Stimulated activated CD4-positive, alpha-beta T cell treated with anti-CD3 and anti-CD28 coated beads, Interleukin-4, amount 100 ng/mL, for 4 hours (primary cell): ENCODE measurements at places on chromosomes 5 and 9.

DNA sequence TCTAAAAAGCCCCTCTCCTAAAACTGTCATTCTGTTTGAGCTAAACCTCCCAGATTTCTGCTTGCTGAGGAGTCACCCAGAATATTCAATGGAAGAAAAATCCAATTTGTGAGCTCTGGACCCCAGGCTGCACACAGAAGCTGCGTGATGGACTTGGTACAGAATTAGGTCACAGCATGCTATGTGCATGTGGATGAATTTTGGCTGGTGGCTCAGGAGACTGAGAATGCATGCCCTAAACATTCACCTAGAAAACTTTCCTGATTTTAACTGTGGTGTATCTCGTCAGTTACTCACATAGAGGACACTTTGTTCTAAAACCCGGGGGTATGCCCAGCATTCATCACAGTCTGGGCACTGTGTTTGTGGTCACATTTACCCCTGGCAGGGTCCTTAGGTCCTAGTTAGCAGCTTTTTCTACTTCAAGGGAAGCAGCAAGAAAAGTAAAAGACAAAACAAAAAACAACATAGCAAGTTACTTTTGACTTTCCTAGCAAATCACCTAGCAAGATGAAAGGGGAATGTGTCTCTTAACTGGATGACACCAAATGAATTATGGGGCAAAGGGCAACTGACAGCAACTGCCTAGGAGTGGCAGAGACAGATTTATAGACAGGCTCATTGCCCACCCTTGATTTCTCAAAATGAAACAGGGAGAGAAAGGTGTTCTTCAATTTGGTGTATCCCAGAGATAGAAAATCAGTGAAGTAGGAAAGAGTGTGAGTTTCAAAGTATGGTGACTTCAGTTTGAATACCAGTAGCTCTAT, 8.3 kb upstream of the SHROOM1 start:
- DNase-seq = no peak

DNA sequence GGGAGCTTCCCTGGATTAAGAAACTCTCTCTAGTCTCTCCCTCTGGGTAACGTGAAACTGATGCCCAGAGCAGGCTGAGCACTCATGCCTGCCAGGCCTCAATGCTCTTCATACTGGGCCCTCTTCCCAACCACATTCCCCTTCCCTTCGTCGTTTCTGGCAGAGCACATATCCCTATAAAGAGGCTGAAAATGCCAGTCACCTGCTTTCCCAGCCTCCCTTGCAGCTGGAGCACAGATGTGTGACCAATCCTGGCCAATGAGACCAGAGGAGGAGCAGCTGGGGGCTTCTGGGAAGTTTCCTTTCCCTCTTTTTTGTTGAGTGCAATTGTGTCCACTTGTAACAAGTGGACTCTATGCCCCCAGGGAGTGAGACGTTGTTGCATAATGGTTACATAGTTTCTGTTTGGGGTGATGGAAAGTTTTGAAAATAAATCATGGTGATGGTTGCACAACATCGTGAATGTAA, 30.2 kb upstream of the SMIM23 start:
- DNase-seq = no peak

GRCh38 chr5:142598338-142598700, 87.6 kb downstream of the FGF1 start:
- no peak for DNase-seq

DNA sequence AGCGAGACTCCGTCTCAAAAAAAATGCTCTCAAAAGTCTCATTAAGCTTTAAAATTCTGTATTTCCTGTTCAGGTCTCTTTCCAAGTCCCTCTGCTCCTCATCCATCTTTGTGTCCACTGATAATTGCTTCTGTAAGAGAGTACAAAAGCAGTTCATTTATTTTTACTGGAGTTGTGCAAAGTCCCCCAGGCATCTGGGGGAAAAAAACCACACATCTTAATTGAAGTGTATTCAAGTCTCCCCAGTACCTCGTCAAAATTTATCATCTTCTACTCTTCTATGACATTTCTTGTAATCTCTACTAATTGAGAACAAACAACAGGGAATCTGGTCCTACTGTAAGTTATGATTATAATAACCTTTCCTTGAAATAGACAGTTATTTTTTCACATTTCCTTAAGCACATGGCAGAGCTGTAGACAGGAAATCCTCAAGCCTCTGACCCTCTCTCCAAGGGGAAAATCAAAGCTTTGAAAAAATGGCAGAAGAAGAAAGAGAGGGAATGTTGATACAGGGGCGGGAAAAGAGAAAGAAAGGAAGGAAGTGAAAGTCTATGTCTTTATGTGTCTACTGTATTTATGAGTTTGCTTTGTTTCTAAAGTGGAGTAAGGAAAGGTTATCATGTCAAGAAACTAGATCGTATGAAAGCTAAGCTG, 51.5 kb downstream of the RAI14 start:
- no peak for DNase-seq

DNA sequence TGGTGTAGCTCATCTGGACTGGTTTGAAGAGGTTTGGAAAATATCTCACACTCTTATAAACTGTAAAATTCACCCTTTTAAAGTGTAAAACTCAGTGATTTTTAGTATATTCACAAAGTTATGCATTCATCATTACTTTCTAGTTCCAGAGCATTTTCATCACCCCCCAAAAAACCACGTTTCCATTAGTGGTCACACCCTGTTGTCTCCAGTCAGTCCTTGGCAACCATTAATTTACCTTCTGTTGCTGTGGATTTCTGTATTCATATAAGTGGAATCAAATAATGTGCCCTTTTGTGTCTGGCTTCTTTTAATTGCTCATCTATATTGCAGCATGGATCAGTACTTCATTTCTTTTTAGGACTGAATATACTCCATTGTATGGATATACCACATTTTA, 18.4 kb downstream of the NIPBL start:
- DNase-seq = no peak
